Epithelial cell of prostate (primary cell): ENCODE measurements at places on chromosomes 5 and 9.
A peak's percentile ranks its signal among the peaks of the same experiment; 100 is the strongest.

- DNase-seq, result no peak
Observed at GRCh38 chr5:14674983-14675854, 10.7 kb downstream of the OTULIN start.

DNA sequence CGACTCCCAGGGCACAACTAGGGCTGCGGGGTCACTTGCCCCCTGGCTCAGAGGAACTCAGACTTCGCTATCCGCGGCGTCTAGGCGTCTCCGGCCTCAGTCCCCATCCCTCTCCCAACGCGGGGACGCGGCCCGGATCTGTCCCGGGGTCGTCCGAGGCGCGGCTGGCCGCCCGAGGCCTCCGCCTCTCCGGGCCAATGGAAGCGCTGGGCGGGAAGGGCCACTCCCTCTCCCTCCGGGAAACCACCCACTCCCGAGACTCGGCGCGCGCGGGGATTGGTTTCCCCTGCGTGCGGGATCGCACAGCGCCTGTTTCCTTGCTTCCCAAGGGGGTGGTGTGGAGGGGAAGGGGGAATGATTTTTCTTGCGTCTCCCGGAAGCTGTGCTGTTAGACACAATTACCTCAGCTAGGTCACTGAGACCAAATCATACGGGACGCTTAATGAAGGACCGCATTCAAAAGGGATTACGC is 38.3 kb downstream of the NR2F1 start:
- DNase-seq, result no peak

DNA sequence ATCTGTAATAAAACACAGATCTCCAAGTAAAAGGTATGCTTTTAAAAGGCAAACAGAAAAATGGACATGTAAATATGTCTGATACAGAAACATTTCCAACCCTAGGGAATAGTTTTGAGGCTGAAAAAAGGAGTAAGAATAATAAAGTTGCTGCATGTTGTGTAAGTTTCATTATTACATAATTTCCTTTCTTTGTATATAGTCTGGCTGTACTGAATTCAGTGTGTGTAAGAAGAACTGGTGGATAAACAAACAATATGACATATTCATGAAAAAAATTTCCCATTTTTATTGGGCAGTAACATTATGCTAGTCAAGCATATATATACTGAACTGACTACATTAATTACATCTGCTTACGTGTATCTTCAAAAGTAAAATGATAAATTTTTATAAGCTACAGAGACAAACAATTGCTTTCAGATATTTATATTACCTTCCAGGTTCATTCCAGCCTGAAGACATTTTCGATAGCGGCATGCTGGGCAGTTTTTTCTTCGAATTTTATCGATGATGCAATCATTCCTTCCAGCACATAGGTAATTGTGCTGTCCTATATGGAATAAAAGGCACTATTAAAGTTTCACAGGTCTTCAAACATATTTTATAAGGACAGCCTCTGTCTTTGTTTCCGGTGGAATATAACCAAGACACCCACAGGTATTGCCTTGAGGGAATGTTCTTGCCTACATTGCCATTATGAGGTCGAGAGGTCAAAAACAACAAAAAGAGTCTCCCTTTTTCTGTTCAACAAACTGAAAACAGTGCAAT is 93.6 kb downstream of the NR3C1 start:
- DNase-seq, result no peak

GRCh38 chr5:63401436-63402046 is 560.7 kb downstream of the HTR1A start:
- peak; percentile 2 for DNase-seq

GRCh38 chr9:110251212-110251611 is 5.1 kb downstream of the TXN start:
- DNase-seq, result no peak

GRCh38 chr9:3224931-3225330 is 300.9 kb downstream of the RFX3 start:
- DNase-seq, result no peak

DNA sequence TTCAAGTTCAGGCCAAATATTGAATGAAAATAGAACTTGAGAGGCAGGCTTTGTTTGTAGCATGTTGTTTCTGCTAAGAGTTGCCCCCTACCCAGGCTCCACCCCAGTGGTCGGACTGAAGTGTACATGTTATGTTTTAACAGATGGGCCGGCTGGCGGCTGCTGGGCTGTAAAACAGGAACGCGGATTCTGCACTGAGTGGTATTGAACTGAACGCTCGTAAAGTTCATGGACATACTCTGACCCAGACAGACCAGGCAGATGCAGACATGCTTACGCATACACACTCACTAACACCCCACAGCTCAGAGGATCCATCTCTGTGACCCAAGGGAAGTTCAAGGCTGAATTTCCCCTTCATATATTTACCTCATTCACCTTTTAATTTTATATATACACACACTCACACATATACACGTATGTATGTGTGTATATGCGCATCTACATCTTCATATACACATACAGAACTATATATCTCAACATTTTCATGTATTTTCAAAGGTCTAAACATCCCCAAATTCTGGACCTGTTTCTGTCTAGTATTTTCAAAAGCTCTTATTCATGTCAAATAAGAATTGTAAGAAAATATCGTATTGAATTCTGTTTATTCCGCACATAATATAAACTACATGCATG is 1.4 kb downstream of the MARCHF3 start:
- DNase-seq, result no peak

GRCh38 chr5:51684794-51685355 is 301.6 kb downstream of the ISL1 start:
- DNase-seq, result no peak

- DNase-seq, result no peak
Observed at GRCh38 chr5:164237486-164237885, 732.1 kb downstream of the MAT2B start.

GRCh38 chr5:173231996-173232498 is 3.0 kb downstream of the NKX2-5 start:
- DNase-seq, result no peak

GRCh38 chr9:128701227-128701854 is 962 bp upstream of the PKN3 start:
- no peak for DNase-seq

DNA sequence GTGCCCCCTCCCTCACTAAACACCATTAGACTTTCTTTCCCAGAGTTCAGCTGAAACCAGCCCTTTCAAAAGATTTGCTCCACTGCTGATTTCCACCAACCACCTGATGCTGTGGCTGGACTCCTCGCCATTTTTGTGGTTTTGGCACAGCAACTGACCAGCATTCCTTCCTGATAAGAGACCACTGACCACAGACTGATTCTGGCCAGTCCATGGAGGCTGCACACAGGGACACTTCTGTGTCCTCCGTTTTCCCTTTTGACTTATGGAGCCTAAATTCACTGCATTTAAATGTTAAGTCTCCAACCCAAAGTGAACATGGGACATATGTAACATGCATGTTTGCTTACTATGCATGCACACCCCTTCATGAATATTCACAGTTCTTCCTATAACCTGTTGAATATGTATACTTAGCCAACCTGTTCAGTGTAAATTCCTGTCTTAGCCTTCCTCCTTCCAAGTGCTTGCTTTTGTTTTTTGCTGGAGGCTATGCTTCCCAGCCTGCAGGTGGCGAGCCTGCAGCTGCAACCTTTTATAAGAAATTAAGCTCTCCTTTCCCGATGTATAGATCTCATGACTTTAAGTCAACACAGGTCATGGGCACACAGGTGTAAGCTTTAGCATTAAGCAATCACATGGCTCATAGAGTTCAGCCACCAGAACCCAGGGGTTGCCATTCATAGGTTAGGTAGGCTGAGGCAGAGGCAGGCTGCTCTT is 78.7 kb downstream of the ACTL7B start:
- no peak for DNase-seq

DNA sequence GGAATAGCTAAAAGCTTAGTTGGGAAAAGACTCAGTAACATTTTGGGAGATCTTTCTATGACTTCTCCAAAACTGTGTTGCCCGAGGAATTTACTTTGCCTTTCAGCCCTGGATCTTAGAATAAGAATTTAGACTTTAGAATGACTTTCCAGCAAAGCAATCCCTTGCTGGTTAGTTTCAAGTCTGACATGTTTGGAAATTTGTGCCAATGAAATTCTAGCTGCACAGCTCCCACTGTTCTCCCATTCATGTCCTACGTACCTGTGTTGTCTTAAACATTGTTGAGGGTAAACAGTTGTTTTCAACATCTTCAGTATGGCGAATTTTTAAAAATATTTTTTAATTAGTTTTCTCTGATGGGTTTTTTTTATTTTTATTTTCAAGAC is 111.4 kb downstream of the CCDC192 start:
- no peak for DNase-seq

- DNase-seq, result peak; percentile 87
Observed at GRCh38 chr5:93078082-93079038, 502.7 kb downstream of the NR2F1-AS1 start.

- no peak for DNase-seq
Observed at GRCh38 chr9:5364294-5365024, 24.8 kb upstream of the RLN1 start.

- DNase-seq, result peak; percentile 45
Observed at GRCh38 chr9:137482094-137482781, 23.1 kb upstream of the NSMF start.

DNA sequence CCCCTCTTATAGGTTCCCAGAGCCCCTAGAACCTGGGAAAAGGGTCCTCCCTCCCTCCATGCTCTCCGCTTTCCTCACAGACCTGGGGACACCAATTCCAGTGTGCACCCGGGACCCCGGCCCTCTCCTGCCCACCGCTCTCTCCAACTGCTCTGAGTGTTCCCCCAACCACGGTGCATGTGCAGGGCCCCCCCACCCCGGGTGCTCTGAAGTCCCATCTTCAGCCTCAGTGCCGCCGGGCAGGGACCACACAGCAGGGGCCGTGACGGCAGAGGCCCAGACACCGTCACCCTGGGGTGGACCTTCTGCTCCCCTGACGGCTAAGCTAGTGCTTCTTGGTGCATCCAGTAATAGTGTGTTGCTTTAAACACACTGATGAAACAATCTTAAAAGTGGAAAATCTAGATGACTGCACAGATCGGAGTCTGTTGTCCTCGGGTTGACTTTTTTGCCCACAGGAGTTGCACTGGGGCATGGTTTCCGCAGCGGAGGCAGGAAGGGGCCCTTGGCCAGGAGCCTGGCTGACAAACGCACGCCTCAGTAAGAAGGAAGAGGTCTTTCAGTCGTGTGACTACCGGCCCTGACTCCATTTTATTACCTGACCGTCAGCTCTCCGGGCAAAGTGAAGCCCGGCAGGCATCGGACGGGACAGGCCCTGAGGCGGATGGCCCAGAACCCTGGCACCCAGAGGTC is 36.2 kb upstream of the SLC6A3 start:
- DNase-seq, result no peak

GRCh38 chr9:79885093-79885857 is 313.5 kb downstream of the TLE4 start:
- DNase-seq, result no peak

- DNase-seq, result no peak
Observed at GRCh38 chr5:156051972-156052371, 275.0 kb upstream of the SGCD start.

GRCh38 chr5:73433982-73434342 is 14.6 kb downstream of the FOXD1 start:
- no peak for DNase-seq

DNA sequence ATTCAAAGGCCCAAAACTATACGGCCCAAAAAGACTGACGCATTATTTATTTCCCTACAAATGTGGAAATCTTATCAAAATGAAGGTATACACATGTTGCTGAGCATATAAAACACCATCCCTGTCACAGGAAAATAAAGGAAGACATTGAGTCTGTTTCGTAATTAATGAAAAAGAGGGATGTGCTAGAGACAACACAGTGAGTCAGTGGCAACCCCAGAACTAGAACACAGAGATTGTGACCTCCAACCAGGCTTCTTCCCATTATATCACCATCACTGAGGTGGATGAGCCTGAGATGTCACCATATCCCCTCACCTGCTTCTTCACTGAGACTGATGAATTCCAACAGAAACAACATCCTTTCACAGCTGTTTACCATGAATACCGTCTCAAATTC is 3.8 kb downstream of the NDUFA8 start:
- no peak for DNase-seq

DNA sequence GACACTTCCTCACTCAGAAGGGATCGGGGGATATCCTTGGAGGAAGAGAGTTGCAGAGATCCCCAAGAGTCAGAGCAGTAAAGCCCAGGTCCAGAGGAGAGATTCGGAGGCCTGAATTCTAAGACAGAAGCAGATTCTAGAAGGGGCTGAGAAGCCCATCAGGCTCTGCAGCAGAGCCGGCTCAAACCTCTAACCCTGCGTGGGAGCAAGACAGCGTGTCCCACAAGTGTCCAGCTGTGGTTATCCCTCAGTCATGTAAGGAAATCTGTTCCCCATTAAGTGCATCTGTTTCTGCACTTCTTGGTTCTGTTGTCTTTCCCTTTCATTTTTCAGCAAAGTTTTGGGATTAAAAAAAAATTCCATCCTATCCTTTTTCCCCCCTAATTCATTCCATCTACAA is 4.8 kb upstream of the DIAPH1 start:
- no peak for DNase-seq

GRCh38 chr5:1041225-1042143 is 32.9 kb downstream of the NKD2 start:
- DNase-seq, result peak; percentile 24

- no peak for DNase-seq
Observed at GRCh38 chr5:51172903-51173626, 210.2 kb upstream of the ISL1 start.

GRCh38 chr5:39146831-39147540 is 72.4 kb downstream of the FYB1 start:
- no peak for DNase-seq

DNA sequence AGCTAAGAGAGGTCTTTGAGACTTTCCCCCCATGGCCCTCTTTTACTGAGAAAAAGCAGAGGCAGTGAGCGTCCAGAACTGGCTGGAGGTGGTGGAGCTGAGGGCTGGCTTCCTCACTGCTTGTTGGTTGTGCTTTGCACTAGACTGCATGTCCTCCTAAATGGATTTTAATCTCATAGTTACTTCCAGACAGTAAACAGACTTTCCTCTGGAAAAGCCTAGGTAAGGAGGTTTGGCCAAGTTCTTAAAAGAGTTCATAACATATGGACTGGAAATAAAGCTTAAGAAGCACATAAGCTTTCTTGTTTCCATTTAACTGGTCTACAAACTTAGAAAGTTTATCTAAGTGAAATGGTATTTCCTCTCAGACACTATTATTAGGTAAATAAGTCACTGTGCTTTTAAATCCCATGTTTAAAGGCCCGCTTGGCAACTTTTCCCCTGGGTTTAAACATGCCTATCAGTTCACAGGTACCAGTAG is 2.0 kb downstream of the ASPN start:
- DNase-seq, result no peak

DNA sequence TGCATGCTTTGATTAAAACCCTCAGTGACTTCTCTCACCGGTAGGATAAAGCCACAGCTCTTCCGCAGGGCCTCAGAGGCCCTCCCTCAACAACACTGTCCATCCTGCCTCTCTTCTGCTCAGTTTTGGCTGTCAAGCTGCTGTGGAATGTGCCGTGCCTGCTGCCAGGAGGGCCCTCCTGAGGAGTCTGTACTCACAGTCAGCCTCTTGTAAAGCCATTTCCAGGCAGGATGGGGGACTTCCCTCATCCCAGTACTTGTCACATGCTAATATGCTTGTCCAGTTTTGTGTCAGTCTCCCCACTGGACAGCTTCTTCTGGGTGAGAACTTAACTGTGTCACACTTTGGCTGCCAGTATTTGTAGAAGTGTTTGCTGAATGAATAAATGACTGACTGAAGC is 13.9 kb upstream of the DDX41 start:
- DNase-seq, result no peak

GRCh38 chr9:126157826-126158587 is 168.6 kb upstream of the MVB12B start:
- DNase-seq, result no peak

- DNase-seq, result no peak
Observed at GRCh38 chr9:92563116-92564100, 27.6 kb upstream of the ECM2 start.
